ENCODE measurements at places on chromosomes 16 and 17.

DNA sequence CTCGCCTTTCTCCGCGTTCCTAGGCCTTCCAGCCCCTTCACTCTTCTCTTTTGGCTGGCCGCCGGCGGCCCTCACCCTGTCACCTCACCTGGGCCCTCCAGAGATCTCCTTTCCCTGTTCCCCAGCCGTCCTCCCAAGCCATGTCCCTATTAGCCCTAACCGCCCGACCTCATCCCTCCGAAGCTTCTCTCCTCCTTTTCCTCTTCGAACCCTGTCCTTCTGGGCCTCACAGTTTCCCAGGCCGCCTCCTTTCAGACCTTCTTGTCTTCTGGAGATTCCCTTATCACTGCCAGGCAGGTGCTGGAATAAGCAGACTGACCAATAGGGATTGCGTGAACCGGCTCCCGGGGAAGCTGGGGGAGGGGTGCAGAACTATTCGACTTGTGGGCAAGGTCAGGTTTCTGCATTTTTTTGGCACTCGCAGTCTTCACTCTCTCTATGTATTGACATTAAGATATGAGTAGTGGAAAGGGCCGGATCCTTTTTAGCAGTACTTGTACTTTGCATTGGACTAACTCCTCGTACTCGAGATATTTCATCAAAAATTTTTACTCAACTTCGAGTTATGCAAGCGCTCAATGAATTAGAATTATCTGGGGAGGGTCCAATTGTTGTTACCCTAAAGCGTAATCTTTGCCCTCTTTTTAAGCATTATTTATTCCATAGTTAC lies 690 bp downstream of the RHOT1 start:
- DNase-seq, result peak; percentile 52

DNA sequence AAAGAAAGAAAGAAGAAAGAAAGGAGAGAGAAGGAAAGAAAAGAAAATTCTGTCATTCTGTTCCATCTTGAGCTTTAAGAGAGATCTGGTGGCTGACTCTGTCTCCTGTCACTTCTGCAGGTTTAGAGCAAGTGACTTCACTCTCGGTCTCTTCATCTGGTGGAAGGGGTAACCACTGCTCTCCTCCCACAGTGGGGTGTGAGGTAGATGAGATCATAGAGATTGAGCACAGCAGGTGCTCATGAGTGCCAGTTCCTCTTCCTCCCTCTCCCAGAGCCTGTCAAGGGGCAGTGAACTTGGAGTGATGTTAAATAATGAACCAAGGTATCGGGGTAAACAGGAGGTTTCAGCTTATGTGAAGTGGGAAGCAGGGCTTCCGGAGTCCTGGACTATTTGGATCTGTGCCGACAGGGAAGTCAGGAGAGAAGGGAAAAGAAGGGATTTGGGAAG lies 47.7 kb downstream of the BEAN1 start:
- no peak for DNase-seq

- no peak for DNase-seq
These were observed 31.1 kb downstream of the RANBP10 start for GRCh38 chr16:67775273-67775672.

GRCh38 chr17:2064980-2065785 lies 10.3 kb downstream of the HIC1 start:
- DNase-seq, result peak; percentile 76

- DNase-seq, result no peak
These were observed 30.0 kb downstream of the HNF1B start for GRCh38 chr17:37714897-37715296.

- no peak for DNase-seq
These were observed 3.9 kb downstream of the SPATA20 start for GRCh38 chr17:50550661-50551432.

DNA sequence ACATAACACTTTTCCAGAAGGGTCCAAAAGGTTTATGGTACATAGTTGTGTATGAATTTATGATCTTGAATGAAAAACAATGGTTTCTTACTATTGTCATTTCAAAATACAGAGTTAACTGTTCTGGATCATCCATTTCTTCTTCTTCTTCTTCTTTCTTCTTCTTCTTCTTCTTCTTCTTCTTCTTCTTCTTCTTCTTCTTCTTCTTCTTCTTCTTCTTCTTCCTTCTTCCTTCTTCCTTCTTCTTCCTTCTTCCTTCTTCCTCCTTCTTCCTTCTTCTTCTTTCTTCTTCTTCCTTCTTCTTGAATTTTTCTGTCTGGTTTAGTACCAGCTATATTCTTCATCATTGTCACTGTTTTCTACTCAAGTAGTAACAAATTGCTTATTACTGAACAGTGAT lies 47.8 kb downstream of the TNRC6C start:
- DNase-seq, result no peak

- no peak for DNase-seq
These were observed 47.6 kb downstream of the AKAP1 start for GRCh38 chr17:57132663-57133062.

GRCh38 chr17:42068979-42069378 lies 18.6 kb upstream of the C17orf113 start:
- no peak for DNase-seq

DNA sequence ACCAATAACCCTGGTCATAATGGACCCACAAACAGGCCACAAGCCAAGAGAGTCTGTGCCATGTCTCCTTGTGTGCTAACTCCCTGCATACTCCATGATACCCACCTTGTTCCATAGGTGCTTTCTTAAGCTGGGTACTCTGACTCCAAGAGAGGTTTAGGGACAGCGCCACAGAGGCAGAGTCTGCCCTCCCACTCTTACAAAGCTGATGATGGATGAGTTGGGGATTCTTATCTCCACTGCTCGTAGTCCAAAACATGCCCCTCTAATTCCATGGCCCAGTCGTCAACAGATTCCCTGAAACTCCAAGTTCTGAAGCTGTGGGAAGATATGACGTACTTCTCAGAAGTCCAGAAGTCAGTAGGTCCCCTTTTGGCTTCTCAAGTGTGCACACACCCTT lies 184.4 kb upstream of the CCL2 start:
- DNase-seq, result no peak

DNA sequence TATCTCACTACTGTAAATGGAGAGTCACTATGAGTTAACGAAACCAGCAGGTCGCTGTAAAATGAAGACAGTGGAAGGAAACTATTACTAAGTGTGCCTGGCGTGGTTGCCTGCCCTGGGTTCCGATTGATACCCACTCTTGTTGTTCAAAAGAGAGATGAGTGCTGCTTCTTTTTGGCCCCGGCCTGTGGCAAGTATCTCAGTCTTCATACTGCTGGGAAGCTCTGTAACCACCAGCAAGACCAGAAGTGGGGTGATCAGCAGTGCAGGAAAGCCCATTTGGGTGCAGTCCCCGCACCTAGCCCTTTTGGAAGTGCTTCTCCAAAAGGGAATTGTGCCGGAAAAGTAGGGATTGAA lies 104.5 kb downstream of the SNX29 start:
- peak; percentile 64 for DNase-seq

DNA sequence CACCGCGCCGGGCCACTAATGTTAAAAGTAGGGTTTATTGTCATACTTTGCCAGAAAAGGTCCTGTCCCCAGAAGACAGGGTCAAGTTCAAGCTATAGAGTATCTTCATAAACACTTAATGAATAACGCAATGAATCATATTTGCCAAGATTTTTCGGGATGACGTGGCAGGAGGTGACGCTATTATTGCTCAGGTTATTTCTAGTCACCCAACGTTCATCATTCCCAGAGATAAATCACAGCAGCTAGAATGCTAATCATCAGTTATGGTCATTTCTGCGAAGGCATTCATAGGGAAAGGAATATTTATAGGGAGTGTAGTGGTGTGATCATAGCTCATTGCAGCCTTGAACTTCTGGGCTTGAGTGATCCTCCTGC lies 2.0 kb downstream of the TMC5 start:
- DNase-seq, result no peak

DNA sequence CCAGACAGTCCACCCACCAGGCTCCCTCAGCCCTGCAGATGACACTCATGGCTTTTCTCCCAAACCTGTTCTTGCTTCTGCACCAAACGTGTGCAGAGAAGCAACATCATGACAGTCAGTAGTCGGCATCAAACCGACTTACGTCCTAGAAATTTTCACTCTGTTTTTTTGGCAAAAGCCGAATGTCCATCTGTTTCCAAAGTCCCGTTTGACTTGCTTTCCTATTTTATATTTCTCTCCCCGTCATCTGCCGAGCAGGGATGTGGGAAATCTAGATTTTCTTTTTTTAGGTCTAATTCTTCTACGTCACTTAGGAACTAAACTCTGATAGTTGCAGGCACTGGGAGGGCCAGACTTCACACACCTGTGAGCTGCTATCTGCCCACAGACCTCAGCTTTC lies 104.9 kb downstream of the RMI2 start:
- DNase-seq, result no peak

- no peak for DNase-seq
These were observed 60.8 kb downstream of the MSI2 start for GRCh38 chr17:57317079-57317478.

- no peak for DNase-seq
These were observed 130.3 kb downstream of the TANGO6 start for GRCh38 chr16:68973611-68974120.

DNA sequence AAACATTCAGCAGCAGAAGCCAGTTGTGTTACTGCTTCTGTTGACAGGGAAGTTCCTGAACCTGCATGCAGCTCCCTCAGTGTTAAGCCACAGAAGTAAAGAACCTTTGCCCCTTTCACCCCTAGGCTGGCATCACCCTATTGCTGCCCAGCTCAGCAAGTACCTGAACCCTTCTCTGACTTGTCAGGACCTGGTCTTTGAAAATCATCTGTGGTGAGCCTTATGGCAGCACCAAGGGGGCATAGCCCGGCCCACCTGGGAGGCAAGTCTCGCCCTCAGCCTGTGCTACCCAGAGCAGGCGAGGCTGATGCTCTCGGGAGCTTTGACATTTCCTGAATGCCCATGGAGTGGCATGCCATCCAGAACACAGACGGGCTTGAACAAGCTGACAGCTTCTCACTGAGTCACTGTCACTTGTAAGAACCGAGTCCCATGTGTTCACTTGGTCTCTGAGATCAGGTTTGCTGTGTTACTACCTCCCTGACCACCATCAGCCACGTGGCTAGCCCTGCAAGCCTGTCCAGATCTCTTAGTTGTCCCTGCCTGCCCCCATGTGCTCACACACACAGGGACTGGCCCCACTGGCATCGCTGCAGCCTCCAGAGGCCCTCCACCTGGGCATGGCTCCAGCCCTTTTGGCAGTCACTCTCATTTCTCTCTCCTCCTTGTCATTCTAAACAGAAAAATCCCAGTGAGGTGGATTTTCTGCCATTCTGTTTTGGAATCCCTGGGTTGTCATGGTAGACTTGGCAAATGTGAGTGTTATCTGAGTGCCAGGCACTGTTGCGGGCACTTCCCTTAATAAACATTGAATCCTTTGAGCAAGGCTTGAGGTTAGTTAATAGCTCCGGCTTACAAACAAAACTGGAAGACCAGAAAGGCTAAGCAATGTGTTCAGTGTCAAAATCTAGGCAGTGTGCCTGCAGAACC lies 2.9 kb upstream of the CARMIL2 start:
- DNase-seq, result no peak

- DNase-seq, result no peak
These were observed 13.2 kb upstream of the MPRIP start for GRCh38 chr17:17028878-17029535.
